Right kidney (tissue), 9 donors: ENCODE measurements at places on chromosomes 3 and 15.

DNA sequence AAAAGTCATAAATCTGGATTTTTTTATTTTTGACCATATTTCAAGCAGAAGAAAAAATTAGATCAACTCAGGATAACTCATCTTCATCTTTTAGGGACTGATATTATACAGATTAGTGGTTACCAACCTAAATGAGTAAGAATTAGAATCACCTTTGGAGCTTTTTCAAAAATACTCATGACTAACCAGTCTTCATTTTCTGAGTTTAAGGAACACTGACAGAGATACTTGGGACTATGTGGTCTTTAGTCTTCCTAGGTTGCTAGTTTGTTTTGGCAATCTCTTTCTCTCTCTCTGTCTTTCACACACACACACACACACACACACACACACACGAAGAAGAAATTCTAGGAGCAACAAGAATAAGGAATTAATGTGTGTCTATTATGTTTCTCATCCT is 50.1 kb downstream of the TMOD3 start:
- DNase-seq, result no peak

- no peak for DNase-seq
Measured at GRCh38 chr3:152331018-152331541, 62.4 kb downstream of the MBNL1 start.

- DNase-seq, result no peak
Measured at GRCh38 chr3:186668426-186668825, 2.6 kb downstream of the HRG start.

- no peak for DNase-seq
Measured at GRCh38 chr15:54250326-54250725, 272.1 kb downstream of the UNC13C start.

GRCh38 chr3:65833761-65834505 is 204.8 kb downstream of the MAGI1 start:
- no peak for DNase-seq

- no peak for DNase-seq
Measured at GRCh38 chr15:82737975-82738374, 28.3 kb upstream of the AP3B2 start.

DNA sequence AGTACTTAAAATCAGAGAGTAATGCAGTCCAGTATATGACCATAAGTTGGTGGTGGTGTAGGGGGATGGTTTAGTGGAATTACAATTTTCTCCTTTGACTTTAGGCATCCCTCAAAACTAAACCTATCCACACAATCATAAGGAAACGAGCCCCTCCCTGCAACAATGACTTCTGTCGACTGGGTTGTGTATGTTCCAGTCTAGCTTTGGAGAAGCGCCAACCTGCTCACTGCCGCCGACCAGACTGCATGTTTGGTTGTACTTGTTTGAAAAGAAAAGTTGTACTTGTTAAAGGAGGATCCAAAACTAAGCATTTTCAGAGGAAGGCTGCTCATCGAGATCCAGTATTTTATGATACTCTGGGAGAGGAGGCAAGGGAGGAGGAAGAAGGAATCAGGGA is 52.8 kb downstream of the MGA start:
- DNase-seq, result no peak

DNA sequence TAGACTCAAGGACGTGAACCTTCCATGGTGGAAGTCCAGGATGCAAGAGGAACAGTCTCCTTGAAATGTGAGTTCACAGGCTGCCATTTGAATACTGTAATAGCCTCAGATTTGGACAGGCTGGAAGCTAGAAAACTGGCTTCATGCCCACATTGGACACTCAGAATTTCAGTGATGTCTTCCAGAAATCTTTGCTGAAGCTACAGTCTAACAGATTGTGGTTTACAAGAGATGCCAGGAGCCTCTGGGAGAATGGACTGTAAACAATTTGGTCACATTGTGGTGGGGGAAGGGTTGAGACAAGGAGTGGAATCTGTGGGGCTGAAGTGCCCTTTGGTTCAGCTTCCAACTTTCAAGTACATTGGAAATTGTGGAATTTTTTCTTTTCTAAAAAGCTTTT is 252.0 kb upstream of the PROK2 start:
- no peak for DNase-seq

- DNase-seq, result no peak
Measured at GRCh38 chr15:94322141-94322540, 90.8 kb downstream of the MCTP2 start.

DNA sequence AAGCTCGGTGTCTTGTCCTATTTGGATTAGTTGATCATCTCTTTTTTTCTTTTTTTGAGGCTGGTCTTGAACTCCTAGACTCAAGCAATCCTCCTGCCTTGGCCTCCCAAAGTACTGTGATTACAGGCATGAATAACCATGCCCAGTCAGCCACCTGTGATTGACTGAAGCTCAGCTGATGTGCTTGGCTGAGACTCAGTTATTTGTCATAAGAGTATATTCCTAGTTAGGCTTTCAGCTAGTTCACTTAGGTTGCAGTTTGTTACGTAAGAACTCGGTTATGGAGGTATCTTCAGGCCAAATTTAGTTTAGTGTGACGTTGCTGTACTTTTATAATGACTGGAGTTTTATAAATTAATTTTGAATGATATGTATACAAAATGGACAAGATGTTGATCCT is 365.0 kb downstream of the SV2B start:
- DNase-seq, result no peak

- DNase-seq, result no peak
Measured at GRCh38 chr3:186413615-186414415, 51.8 kb upstream of the DGKG start.

DNA sequence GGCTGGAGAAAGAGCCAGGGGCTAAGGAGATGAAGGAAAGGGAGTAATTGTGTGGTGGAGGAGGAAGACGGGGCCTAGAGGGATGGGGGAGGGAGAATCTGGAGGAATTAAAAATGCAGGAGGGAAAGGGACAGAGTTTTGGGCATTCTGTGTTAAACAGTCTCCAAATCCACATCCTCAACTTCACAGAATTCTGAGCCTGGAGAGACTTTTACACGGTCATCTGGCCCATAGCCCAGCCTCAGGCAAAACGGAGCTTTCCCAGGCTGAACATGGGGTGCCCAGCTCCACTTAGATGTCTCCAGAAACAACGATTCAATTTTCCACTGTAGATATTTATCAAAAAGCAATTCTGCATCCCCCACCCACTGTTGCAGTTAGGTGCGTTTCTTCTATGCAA is 137.6 kb upstream of the HACD2 start:
- DNase-seq, result no peak

DNA sequence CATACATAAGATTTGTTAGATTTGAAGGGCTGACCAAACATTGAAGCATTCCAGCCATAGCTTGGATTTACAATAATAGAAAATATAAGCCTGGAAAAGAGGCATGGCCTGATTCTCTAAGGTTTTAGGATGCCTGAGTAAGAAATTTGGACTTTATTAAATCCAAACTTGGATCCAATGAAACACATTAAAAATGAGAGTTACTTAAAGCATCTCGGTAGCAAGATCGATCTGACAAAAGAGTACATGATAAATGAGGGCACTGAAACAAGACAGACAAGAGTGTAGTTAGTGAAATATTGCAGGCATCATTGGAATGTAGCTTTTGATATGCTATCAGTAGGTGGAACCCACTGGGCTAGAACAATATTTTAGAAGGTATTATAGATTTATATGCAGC is 855.7 kb upstream of the DPPA4 start:
- DNase-seq, result no peak

DNA sequence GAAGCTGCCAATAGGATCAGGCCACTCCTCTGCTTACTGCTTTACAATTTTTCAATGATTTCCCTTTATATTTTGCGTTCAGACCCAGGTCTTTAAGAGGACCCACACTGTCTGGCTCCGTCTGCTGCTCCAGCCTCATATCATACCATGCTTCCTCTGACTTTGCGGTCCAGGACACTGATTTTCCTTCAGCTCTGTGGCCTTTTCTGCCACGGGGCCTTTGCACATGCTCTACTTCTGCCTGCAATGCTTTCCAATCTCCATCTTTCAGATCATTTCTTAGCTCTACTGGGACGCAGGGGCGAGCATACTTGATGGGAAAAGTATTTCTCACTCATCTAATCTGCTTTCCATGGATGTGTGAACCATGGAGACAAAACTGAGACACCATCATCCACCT is 23.0 kb upstream of the SH3GL3 start:
- DNase-seq, result no peak

GRCh38 chr3:101680466-101680865 is 3.5 kb upstream of the ZBTB11 start:
- no peak for DNase-seq

- no peak for DNase-seq
Measured at GRCh38 chr15:20672470-20672869, 130.9 kb upstream of the GOLGA6L6 start.

DNA sequence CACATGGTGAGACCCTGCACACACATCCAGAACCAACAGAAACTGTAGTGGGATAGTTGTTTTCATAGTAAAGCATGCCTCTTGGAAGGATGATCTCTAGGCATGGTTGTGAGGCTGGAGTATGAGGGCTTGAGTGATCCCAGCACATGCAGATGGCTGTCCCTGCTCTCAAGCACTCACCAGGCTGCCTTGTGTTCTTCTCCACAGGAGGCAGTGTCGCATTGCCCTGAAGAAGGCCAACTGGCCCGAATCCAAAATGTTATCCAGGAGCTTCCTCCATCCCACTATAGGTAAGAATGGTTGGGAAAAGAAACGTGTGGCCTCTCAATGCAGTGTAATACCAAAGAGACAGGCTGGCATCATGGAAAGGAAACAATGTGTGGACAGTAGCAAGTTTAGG is 82.7 kb downstream of the TMEM39A start:
- no peak for DNase-seq

- no peak for DNase-seq
Measured at GRCh38 chr3:35883929-35884328, 244.6 kb downstream of the ARPP21 start.

DNA sequence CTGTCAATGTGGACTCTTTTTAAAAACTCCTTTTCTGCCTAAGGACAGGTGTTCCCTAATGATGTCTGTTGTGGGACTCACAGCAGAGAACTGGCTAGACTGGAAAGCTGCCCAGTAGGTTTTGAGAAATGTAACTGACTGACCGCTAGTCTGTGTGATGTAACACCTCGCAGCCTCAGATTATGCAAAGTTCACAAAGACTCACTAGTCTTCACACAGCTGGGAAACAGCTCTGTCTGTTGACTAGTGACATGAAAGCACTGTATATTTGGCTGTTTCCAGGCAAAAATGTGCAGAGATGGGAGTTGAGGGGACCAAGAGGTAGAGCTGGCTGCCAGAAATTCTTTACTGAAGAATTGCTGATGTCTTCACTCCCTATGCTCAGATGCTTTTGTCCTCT is 10.3 kb downstream of the PDZRN3 start:
- no peak for DNase-seq

- no peak for DNase-seq
Measured at GRCh38 chr3:133115176-133115575, 77.0 kb downstream of the TMEM108 start.

- no peak for DNase-seq
Measured at GRCh38 chr3:5531741-5532290, 344.3 kb downstream of the EDEM1 start.

- DNase-seq, result no peak
Measured at GRCh38 chr15:65086680-65087111, 10.2 kb downstream of the KBTBD13 start.

- DNase-seq, result no peak
Measured at GRCh38 chr3:10351013-10351735, 30.3 kb upstream of the SEC13 start.

- no peak for DNase-seq
Measured at GRCh38 chr3:107082527-107082926, 294.7 kb upstream of the CCDC54 start.

- no peak for DNase-seq
Measured at GRCh38 chr15:69463182-69463756, 10.7 kb downstream of the RPLP1 start.

- DNase-seq, result no peak
Measured at GRCh38 chr3:124131580-124131979, 139.7 kb upstream of the ROPN1 start.

DNA sequence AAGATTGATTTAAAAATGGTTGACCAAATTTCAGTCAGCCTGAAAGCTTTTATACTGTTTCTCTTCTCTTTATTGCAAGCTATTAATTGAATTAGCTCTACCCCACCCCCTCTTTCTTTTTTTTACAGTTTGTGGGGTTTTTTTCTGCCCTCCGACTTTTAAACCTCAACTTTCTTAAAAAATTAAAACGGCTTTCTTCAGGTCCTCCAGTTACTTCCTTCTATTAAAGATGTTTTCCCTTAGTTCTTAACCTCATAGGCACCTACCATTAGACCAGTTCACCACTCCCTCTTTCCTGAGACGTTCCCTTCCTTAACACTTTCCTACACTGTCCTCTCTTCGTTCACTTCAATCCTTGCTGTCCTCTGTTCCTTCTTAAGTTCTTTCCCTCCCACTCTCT is 52.4 kb downstream of the ATP8B4 start:
- DNase-seq, result no peak

DNA sequence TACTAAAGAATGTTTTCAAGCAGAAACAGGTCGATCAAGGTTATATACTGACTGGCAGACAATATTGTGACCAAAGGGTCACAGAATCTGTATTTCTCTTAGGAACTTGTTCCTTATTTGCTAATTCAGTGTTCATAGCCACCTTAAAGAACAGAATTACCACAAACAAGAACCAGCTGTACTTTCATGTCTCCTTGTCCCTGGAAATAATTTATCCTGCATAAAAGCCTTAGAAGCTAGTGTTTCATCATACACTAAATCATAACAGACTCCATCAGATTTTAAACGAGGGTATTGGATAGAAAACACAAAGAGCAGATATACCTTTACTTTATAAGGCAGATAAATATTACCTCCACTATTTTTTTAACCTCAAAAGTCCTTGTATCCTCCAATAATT is 6.4 kb downstream of the DNAJC19 start:
- DNase-seq, result no peak

- DNase-seq, result no peak
Measured at GRCh38 chr3:155339052-155339451, 45.6 kb upstream of the STRIT1 start.

DNA sequence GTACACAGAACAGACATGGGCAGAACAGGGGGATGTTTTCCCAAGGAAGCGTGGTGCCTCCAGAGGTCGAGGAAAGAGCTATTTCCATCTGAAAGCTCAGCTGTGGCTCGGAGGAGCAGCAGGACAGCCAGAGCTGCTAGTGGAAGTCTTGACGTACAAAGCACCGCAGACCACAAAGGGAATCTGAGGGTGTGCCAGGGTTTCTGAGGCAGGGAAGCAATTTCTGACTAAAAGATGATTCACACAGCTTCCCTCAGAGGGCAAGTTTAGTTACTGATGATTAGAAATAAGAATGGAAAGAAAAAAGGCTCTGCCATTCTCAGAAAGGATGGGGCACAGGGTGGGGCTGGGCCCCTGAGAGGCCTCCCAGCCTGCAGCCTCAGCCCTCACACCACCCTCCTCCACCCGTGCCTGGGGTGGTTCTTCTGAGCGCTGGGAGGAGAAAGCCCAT is 45.8 kb upstream of the SEC13 start:
- DNase-seq, result no peak

DNA sequence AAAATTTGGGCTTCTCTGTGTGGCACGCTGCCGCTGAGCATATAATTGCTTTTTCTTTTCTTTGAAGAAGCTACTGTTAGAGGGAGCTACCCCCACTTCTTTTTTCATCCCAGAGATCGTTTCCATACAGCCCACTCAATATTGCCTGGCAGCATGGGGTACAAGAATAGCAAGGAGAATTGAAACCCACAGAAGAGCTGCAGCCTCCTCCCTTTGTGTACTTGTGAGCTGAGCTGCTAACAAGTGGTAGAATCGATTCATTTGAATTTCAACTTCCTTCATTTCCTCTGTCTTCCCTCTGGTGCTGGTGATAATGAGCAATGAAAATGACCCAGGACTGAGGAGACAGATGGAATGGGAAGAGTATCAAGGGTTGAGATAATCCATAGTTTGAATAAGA is 64.9 kb downstream of the LRRC3B start:
- no peak for DNase-seq

GRCh38 chr3:49349348-49350114 is 8.6 kb downstream of the GPX1 start:
- no peak for DNase-seq
